Activated T-helper 9 cell treated with anti-CD3 and anti-CD28 coated beads, Interleukin-2, amount 50 U/mL, for 16 hours (primary cell): ENCODE measurements at places on chromosomes 12 and 14.
A peak's percentile ranks its signal among the peaks of the same experiment; 100 is the strongest.

DNA sequence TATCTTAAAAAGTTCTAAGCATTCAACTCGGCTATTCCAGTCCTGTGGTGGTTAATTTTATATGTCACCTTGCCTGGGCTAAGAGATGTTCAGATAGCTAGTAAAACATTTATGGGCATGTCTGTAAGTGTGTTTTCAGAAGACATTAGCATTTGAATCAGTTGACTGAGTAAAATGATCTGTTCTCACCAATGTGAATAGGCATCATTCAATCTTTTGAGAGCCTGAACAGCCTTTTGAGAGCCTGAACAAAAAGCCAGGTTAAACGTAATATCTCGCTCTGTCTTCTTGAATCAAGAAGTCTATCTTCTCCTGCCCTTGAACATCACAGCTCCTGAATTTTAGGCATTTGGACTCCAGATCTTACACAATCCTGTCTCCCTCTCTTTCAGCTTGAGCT, 1266.1 kb downstream of the LRFN5 start:
- DNase-seq: no peak

GRCh38 chr14:33709711-33710110, 241.2 kb downstream of the EGLN3 start:
- DNase-seq: no peak

DNA sequence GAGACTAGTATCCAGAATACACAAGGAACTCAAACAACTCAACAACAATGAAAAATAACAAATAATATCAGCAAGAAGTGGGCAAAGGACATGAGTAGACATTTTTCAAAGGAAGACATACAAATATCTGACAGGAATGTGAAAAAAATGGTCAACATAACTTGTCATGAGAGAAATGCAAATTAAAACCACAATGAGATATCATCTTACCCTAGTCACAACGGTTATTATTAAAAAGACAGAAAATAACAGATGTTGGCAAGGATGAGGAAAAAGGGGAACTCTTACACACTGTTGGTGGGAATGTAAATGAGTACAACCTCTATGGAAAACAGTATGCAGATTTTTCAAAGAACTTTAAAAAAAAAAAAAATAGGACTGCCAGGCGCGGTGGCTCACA, 20.4 kb downstream of the VWF start:
- no peak for DNase-seq

GRCh38 chr12:318759-319515, 56.3 kb upstream of the SLC6A13 start:
- DNase-seq: no peak

- no peak for DNase-seq
Measured at GRCh38 chr12:75378354-75378753, 12.5 kb upstream of the GLIPR1L2 start.

DNA sequence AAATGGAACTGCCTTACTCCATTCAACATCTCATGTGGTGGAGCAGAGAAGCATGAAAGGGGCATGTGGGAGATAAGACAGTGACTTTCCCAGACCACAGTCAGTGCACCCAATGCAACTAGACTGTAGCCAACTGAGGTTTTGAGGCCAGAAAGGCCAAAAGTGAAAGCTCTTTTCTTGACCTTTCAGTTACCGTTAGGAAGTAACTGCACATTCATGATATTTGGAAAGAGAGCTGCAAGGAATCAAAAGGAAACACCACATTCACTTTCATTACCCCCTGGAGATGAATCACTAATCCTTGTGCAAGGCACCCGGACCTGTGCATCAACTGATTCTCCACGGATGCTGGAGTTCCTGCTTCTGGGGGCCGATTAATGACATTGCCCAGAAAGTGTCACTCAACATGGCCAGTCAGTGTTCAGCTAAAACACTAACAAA, 72.9 kb upstream of the ELK3 start:
- no peak for DNase-seq

DNA sequence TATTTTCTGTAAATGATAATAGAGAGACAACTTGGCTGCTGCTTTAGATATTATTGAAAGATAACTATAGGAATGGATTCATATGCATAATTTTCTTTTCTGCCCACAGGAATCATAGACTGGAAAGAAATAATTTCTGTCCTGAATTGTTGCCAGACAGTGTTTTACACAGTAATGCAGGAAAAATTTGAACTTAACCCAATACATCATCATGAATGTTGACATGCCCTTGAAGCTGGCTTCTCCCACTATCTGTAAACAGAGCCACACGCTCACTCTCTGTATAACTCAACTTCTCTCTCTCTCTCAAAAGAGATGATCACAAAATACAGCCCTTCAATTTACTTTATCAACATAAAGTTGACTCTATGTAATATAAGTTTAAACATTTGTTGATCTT, 56.6 kb downstream of the PAX9 start:
- no peak for DNase-seq

DNA sequence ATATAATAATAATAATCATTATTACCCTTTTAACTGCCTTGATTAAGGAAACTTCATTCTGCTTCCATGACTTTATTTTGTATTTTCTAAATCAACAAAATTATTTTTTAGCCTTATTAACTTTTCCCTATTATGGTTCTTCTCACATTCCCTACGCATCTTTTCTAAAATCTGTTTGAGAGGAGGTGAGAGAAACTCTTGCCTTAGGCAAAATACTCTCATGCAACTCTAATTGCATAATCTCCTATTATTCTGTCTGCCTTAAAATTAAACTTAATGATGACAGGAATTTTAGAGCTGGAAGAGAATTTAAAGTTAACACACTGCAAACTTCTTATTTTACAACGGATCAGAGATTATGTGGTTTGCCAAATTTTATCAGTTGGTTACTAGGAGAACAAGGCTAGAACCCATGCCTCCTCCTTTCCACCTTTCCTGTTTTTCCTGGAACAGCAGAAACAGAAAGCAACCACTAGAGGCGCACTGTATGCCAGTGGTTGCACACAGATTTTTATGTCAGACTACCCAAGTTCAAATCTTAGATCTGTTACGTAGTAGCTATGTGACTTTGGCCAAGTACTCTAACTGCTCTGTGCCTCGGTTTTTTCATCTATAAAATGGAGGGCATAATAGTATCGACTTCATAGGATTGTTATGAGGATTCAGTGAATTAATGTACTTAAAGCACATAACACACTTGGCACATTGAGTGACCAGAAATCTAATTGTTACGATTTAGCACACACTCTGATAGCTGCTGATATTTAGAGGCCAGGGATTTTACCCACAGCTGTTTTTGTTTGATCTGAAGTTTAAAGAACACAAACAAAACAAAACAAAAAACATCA, 4.3 kb upstream of the BRMS1L start:
- DNase-seq: no peak

GRCh38 chr14:64968651-64969050, 3.5 kb downstream of the RAB15 start:
- no peak for DNase-seq

DNA sequence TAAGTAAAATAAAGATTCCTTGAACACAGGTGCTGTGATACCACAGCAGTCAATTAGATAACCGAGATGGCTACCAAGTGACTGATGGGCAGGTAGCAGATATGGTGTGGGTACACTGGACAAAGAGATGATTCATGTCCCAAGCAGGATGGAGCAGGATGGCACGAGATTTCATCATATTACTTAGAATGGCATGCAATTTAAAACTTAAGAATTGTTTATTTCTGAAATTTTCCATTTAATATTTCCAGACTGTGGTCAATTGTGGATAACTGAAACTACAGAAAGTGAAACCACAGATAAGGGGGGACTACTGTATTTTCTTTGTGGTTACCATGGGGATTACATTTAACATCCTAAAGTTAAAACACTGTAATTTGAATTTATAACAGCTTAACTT, 7.5 kb upstream of the ZFP36L1 start:
- DNase-seq: no peak

- DNase-seq: no peak
Measured at GRCh38 chr14:97688631-97689336, 891.6 kb downstream of the VRK1 start.

- DNase-seq: no peak
Measured at GRCh38 chr14:102487204-102487577, 22.4 kb downstream of the ANKRD9 start.

- DNase-seq: no peak
Measured at GRCh38 chr12:31023271-31023724, 50.4 kb upstream of the DDX11 start.

DNA sequence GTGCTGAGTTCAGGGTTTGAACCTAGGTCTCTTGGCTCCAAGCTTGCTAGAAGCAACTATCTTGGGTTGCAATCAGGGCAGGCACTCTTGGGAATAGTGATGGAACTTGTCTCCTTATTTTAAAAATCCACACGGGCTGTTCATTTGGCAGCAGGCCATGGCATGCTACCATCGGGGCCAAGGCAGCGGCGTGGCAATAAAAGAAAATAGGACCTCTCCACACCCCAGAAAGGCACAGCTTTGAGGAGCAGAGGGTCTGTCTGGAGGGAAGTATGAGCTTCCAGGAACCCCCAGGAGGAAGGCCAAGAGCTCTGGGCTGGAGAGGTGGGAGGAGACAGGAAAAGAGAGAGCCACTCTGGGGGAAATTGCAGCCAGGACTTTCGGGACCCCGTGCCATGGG, 15.3 kb downstream of the RPS6KL1 start:
- DNase-seq: no peak

DNA sequence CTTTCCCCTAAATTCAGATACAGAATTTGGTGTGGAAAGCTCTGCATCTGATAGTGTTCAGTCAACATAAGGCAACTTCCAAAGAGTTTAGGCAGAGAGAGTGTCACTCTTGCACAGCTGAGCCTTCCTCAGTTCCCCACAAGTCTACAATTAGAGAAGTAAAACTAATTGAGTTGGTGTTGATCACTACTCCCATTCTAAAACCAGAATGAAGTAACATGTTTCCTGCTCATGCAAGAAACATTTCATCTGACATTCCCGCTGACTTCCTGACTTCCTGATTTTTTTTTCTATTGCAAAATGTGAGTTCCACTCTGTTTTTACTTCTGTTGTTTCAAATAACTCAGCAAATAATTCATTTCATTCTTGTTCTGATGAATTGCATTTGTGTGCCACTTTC, 271.0 kb downstream of the ALG10B start:
- DNase-seq: no peak

DNA sequence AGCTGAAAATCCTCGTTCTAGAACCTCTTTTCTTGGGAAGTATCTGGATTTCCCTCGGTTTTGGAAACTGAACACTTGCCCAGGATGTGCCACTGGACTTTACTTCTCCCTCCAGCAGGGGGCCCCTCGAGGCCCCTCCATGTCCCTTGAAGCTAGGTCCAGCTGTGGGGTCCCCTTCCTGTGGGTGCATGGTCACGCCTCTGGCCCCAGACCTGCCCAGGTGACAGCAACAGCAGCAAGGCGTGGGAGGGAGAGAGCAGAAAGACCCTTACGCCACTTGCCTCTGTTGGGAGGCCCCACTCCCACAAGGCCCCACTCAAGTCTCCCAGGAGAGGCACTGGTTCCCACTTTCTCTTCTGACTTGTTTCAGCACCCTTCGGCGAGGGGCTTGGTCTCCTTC, 3.1 kb downstream of the SLC25A29 start:
- no peak for DNase-seq

- DNase-seq: no peak
Measured at GRCh38 chr12:130342442-130342841, 4.8 kb downstream of the PIWIL1 start.

DNA sequence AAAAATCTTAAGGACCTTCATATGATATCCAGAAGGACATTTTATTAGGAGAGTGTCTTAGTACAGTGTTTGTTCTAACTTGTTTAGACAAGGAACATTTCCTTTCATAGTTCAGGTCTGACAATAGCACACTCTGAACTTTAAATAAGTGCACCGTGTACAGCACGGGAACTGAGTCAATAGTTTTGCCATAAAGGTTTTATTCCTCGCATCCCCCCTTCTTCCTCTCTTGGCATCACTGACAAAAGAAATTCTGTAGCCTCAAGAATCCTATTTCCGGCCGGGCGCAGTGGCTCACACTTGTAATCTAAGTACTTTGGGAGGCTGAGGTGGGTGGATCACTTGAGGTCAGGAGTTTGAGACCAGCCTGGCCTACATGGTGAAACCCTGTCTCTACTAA, 58.3 kb downstream of the TMCC3 start:
- DNase-seq: no peak

DNA sequence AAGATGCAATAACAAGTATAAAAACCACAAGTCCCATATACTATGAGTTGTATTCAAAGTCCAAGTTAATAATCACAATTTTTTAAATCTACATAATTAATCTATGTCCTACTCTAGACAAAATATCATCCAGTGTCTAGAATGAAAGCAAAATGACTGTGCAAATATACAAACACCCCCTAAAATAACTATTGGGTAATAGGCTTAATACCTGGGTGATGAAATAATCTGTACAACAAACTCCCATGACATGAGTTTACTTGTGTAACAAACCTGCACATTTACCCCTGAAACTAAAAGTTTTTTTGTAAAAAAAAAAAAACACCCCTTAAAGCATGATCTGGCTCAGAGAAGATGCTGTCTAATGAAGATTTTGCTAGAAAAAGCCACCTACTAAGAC, 4.2 kb downstream of the TAS2R42 start:
- no peak for DNase-seq

DNA sequence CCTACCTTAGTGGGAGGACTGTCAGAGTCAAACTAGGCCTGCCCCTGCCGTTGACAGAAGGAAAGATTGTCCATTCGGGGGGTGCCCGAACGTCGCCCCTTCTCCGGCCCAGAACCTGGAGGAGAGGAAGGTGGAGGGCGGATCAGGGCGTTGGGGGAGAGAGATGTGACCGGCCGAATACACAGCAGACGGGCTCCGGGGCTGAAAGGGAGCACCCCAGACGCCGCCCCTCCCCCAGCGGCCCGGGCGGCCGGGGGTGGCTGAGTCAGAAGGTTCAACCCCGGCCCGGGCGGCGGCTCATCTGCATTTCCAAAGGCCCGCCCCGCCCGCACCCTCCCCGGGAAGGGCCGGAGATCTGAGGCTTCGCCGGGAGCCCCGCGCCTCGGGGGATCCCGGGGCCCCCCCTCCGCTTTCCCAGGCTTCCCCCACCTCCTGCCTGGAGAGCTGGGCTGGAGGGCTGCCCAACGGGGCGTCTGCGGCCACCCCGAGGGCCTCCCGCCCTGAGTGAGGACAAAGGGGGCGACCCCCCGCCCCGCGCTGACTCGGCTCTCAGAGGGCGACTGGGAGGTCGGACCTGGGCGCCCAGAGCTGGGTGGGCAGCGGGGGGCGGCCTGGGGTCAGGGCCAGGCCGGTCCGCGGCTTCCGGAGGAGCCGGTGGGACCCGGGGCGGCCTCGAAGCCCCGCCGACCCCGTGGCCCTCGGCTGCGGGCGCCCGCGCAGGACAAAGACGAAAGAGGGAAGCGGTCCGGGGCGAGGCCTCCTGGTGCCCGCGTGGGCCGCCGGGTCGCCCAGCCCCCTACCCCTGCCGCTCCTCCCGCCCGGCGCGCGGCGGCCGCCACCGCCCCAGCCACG, 3.7 kb upstream of the SETD1B start:
- DNase-seq: peak; percentile 78

GRCh38 chr14:105746124-105746514, 219.7 kb downstream of the TMEM121 start:
- no peak for DNase-seq

GRCh38 chr14:30332374-30332773, 226.6 kb upstream of the G2E3 start:
- no peak for DNase-seq

DNA sequence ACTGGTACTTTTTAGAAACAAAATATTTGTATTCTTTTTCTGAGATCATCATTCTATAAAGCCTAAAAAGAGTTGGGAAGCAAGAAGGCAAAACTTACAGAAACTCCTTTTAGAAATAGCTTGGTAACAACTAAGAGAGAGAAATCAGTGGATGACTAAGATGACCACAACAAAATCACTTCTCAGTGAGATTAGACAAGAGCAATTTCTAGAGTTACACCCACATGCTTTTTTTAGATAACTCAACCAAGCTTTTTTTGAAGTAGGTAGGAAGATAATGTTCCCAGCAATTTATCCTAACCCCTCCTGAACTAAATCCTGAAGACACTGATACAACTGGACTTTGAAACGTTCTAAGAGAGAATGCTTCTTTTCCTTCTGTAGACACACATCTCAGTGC, 576.4 kb downstream of the SLC6A15 start:
- DNase-seq: no peak
